A172 (cell line): ENCODE measurements at places on chromosomes 1 and 21.

DNA sequence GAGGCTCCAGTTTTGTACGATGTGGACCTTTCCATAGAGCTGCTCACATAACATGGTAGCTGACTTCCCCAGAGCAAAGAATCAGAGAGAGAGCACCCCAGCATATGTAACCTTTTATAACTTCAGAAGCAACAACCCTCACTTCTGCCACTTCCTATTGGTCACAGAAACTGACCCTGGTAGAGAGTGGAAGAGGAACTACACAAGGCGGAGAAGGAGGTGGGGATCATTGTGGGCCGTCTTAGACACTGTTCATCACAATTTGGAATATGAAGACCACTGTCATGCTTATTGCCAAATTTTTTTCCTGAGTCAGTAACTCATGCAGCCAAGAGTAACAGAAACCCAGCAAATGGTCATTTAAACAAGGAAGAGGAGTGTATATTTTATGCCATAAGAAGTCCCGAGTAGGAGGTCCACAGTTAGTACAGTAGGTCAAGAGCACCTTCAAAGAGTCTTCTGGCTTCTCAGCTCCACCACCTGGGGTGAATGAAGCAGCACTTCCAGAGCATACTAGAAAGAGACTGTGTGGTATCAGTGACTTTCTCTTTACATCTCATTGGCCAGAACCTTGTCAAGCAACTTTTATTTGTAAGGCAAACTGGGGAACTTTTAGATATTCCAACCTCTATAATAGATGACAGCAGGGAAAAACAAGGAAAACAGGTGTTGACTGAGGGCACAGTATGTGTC, 71.8 kb downstream of the ODF2L start:
- DNase-seq: peak; percentile 0

DNA sequence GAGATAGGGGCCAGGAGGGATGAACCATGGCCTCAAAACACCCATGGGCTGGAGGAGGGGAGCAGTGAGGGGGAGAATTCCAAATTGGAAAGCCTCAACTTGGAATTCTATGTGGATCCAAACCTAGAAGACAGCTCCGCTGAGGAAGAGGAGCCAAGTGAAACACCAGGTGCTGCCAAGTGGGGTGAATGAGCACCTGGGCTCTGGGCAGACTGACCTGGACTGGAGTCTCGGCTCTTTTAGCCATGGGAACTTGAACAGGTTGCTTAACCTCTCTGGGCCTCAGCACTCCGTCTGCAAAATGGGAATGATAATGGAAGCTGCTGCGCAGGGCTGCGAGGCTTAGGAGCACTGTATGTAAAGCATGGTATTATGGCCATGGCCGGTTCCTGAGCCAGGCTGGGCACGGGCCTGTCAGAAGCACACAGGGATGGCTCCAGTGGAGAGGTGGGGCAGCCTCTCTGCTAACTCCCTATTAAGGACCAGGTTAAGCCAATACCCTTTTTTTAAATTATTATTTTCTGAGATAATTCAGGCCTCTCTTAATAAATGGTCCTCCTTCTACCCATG, 81.5 kb downstream of the SYT2 start:
- no peak for DNase-seq

GRCh38 chr1:78061825-78062523, 16.2 kb downstream of the GIPC2 start:
- peak; percentile 13 for DNase-seq

DNA sequence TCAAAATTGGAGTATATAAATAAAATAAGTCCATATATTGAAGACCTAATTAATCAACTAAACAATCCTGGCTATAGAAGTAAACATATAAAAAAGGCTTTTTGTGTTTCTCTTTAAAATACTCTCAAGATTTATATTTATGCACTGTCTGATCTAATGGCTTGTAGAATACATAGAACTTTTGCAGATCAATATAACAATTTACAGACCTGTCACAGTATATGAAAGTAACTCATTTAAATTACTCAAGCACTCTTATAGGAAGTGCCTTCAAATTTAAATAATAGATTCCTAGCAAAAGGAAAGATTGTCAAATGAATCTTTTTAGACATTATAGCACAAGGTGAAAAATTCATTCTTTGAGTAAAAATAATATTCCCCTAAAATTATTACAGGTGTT, 615.8 kb upstream of the RGS18 start:
- DNase-seq: no peak

GRCh38 chr1:153344718-153345025, 4.0 kb downstream of the PGLYRP4 start:
- DNase-seq: no peak

DNA sequence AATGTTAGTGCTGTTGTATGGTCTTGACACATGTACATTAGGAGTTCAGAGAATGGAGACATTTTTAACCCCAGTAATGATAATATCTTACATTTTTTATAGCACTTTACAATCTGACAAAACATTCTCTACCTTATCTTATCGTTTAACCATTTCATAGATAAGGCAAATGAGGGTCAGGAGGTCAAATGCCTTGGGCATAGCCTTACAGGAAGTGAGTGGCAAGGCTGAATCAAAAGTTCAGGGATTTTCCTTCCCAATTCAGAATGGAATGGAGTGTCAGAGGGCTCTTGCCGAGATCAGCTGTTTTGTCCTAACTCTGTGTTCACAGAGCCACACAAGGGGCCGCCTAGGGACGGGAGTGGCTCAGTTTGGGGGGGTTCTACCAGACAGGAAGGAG, 57.6 kb upstream of the AK4 start:
- DNase-seq: peak; percentile 19

GRCh38 chr1:230902349-230902923, 34.1 kb upstream of the C1orf198 start:
- DNase-seq: no peak

GRCh38 chr1:37486680-37487618, 12.6 kb downstream of the ZC3H12A start:
- DNase-seq: peak; percentile 36

DNA sequence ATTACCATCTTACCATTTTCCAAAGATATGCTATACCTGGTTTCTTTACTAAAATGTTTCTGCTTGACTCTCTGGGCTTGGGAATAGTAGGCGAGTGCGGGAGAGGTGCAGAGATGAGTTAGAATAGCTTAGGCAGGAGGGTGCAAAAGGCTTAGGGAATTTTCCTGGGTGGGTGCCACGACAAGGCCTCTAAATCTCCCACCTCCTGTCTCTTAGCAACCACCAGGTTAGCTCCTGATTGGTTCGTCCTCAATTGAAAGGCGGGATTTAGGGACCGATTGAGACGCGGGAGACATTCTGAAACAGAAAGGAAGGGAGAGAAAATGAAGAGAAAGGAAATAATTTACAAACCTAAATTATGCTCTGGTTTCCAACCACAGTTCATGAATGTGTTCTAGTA, 3.1 kb downstream of the ACKR1 start:
- no peak for DNase-seq

- DNase-seq: peak; percentile 82
Measured at GRCh38 chr1:212950243-212951125, at the start of gene VASH2. TSS of gene VASH2 (plus strand) at chr1:212950541. CDS start at chr1:212951543, 1,002 bp downstream.

DNA sequence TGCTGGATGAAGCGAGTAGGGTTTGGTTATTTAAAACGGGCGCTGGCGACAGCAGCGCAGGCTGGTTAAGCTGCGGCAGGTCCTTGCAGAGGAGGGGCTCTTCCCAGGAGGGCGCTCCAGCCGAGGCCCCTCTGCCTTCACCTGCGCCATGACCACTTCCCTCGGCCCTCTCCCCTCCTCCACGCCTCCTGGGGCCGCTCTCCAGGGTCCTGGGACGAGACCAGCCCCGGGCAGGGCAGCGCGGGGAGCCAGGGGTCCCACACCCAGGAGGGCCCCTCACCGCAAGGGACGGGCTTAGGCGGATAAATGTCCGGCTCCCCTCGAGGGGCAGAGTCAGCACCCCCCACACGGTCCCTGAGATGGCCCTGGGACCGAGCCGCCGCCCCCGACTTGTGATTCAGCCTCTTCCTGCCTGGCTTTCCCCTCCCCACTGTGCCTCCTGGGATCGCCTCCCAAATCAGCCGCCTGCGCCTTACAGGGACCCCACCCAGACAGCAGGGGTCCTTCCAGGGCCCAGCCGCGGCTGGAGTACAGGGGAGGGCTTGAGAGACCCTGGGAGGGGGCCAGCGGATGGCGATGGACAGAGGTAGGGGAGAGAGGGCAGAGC, 380.7 kb downstream of the MATN1 start:
- no peak for DNase-seq

DNA sequence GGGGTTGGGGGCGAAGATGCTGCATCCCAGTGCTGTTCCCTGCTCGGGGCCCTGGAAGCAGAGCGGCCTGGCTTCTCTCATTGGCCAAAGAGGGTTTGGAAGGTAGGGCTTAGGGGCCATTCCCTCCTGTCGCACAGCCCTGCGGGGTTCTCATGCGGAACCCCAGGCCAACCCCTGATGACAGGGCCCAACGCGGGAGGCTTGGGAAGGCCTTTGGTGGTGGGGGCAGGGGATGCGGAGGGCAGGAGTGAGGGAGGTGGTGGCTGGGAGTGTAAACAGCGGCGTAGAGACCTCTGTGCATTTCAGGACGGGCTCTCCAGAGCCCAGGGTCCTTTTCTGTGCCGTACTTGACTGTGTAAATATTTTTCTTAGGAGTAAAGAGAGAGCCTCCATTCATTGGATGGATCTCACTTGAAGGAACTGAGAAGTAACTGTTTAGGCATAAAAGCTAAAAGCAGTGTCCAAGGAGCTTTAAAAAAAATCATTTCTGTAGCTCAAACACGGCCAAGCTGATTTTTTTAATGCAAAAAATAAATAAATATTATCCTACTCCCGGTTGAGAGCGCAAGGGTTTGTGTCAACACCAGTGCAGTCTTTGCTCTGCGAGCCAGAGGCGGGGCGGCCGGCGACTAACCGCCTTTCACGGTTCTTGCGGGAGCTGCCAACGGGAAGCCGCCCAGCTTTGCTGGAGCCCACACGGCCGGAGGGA, 169.1 kb downstream of the PRDM16 start:
- DNase-seq: no peak

- no peak for DNase-seq
Measured at GRCh38 chr21:45414396-45415187, 9.6 kb downstream of the COL18A1 start.
